ENCODE measurements at places on chromosomes 2 and 18.
A peak's percentile ranks its signal among the peaks of the same experiment; 100 is the strongest.

- peak; percentile 78 for DNase-seq
These were observed 62.0 kb upstream of the SLC35F5 start for GRCh38 chr2:113818382-113818951.

DNA sequence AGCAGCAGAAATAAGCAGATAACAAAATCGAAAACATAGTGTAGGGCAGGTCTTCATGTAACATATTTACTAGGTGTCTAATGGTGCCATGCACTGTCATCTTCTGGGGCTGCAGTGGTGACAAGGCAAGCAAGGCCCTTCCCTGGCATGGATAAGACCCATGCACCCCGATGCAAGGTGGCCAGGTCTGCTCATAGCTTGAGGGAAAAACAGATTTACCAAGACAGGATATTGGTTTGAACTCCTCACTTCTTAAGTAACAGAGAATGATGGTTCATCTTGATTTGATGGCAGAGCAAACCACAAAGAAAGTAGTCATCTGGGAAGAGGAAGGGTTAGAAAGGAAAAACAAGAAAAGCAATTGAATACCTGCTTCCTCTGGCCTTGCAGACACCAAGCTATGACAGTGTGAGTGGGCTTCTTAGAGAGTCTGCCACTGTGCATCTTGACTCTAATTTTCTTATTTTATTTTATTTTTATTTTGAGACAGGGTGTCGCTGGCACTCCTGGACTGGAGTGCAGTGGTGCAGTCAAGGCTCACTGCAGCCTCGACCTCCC is 35.8 kb upstream of the EML6 start:
- no peak for DNase-seq

DNA sequence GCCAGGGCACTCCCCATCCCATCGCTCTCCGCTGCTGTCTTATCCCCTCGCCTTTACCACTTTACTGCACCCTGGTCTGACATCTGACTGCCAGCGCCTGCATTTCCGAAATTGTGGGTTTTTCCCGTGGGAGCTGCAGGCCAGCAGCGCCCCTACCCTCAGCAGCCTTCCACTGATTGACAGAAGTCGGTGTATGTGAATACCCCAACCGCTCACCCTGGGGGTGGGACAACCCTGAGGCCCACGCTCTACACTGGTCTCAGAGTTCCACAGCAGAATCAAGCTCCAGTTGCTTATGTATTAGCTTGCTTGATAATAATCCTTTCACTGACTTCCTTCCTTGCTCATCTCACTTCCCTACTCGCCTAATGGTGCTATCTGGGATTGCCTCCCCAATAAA is 62.0 kb downstream of the POLE4 start:
- no peak for DNase-seq

DNA sequence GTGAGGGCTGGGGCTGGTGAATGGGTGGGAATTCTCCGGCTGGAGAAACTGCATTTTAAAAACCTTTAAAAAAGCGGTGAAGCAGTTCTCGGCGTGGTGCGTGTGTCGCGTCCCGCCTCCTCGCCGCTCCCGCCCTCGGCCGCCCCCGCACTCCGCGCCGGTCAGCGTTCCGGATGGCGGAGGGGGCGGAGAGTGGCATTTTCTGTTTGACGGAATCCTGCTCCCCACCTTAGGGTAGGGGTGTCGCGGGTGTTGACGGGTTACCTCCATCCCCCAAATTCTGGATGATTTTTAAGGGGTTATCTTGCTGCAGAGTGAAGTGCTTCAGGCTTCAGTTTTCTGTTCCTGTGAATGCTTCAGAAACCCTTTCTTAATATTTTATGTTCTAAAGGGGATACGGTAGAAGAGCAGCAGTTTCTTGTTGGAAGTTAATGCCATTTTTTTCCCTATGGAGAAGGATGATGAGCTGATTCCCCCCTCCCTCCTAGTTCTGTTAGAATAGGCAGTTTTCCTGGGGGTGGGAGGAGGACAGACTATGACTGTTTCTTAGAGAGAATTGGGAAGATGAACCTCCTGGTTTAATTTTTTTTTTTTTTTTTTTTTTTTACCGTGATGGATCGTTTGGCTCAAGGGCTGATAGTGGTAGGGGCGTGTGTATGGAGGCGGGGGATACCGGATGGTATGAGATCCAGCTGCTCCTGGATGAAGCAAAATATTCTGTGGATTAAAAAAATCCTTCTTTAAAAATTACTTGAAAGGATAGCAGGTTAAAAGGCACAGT is 756 bp downstream of the ABI2 start:
- peak; percentile 54 for DNase-seq

DNA sequence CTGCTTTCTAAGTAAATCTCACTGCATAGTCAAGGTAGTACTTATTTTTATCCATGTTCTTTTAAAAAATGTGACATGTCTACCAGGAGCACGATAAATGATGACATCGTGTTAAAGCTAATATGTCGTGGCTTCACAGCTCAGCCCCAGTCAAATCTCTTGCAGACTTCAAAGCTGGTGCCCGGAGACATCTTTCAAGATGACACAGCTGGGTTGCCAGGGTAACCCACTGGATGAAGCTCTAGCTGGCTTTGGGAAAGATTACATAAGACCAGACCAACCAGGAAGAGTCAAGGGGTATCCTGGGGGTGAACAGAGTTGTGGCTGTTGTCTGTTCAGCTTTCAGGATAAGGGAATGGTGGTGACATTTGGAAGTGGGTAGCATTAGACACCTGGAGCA is 67.8 kb downstream of the VSNL1 start:
- DNase-seq = no peak

- no peak for DNase-seq
These were observed 10.6 kb downstream of the HTRA2 start for GRCh38 chr2:74540291-74540690.

GRCh38 chr2:28407976-28408690 is 15.5 kb downstream of the FOSL2 start:
- DNase-seq = no peak

DNA sequence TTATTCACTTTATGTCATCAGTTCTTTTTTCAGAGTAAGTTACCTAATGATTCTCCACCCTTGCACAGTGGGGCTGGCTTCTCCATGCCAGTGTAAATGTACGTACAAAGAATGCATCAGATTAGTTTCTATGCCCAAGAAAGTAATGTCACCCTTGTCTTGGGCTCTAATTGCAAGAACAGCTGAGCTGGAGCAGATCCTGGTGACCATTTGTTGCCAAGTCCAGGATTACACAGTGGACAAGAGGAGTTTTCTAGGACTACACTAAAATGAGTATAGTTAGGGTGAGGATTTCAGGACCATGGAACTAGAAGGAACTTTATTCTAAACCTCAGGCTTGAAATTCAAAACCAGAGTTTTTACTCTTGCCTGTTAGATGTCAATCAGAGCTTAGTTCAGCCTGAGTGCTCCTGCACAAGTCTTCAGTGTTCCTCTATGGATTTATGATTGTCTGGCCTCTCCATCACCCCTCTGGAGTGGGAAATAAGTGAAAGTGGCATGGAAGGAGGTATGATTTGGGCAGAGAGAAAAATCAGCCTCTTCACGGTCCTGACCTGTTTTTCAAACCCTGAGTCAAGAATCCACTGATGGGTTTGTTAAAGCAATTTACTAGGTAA is 29.8 kb downstream of the PCBP1 start:
- DNase-seq = no peak

Measured in HT-29 (cell line).